Activated T-cell treated with anti-CD3 and anti-CD28 coated beads, Interleukin-2, amount 50 U/mL, for 72 hours (primary cell): ENCODE measurements at places on chromosomes 4 and X.

DNA sequence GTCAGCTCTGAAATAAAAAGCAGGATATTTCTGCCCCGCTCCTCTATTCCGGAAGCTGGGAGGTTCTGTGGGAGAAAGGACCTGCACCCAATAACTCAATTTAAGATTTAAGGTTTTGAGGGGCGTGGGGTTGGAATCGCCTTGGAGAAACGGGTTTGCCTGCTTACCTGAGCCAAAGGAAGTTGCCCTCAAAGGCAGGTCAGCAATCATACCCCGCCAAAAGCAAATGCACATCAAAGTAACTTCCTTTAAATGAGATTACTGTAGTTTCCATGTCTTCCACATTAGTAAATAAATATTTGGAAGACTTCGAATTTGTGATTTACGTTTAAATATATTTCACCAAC lies 978 bp upstream of the HS3ST1 start:
- DNase-seq, result no peak
- no peaks in the 10 kb centered on the region for H3K36me3 ChIP-seq
- H3K27me3 ChIP-seq, result peaks cover 40% of the 10 kb centered on the region
- H3K27ac ChIP-seq, result no peak overlapping the region
- peak overlapping the region; percentile 81 for H3K4me3 ChIP-seq
- H3K4me1 ChIP-seq, result peaks cover 16% of the 10 kb centered on the region

DNA sequence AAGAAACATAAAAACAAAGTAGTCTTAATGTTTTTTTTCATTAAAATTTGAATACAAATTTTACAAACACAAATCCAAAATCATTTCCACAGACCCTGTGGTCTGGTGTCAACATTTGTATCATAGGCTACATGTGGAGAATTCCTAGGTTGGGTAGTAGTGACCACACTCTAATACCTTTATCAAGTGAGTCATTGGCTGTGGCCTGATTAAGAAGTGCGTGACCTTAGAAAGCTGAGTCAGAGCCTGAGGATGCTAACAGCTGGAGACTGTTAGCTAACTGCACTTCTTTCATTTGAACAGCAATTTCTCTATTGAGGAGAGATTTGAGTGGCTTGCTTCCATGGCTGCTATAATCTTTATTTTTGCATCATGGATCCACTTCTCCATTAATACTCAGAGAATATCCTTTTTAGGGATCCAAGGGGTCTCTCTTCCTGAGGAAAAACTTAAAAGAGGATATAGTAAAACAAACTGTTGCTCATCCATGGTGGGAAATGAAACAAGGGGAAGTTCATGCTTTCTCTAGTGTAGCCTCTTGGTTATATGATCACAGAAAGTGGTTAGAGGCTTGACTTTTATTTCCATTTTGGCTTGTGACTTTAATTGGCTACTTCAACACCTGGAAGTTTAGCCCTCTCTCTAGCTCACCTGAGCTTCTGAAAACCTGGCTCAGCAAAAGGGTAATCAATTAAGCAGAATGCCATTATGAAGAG lies 335.8 kb downstream of the PABPC4L start:
- DNase-seq, result no peak
- no peak overlapping the region for H3K4me3 ChIP-seq
- no peaks in the 10 kb centered on the region for H3K36me3 ChIP-seq
- no peaks in the 10 kb centered on the region for H3K4me1 ChIP-seq

DNA sequence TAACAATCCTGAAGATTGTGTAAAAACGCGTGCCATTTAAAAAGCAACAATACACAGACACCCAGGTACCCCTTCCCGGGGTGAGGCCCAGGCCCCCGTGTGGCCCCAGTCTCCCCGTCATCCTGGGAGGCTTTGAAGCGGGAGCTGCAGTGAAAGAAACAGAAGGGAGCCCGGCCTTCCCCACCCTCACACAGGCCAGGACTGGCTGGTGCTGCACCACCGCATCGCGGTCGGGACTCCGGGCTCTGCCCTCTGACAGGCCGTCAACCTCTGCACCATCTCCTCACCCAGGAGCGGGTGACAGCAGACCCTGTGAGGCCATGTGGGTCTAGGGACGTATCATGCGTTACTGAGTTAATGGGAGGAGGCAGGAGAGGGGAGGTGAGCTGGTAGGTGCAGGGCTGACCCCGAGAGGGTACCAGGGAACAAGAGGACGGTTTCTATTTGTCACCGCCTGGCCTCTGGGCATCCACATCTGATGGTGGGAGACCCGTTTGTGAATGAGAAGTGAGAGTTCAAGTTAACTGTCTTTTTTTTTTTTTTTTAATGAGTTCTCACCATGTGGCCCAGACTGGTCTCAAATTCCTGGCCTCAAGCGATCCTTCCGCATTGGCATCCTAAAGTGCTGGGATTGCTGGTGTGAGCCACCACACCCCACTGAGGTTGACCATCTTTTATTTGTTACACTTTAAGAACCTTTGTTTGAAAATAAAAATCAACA lies 27.3 kb downstream of the PIGG start:
- H3K4me3 ChIP-seq, result no peak overlapping the region
- DNase-seq, result no peak
- H3K36me3 ChIP-seq, result peaks cover 37% of the 10 kb centered on the region
- no peaks in the 10 kb centered on the region for H3K27me3 ChIP-seq
- no peaks in the 10 kb centered on the region for H3K4me1 ChIP-seq
- H3K27ac ChIP-seq, result no peak overlapping the region

DNA sequence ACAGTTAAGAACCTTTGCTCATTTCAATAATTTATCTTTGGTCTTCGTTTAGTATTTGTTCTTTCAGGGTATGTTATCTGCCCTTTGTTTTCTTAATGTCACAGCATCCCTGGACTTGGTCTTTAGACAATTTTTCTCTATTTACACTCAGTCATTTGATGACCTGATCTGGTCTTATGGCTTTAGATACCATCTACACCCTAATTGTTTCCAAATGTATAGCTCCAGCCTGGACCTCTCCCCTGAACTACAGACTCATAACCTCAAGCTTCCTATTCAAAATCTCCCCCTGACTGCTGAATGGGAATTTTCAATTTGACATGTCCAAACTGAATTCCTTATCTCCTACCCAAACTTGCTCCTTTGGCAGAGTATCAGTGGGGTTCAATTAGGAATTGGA lies 3.7 kb upstream of the SUPT20HL2 start:
- H3K27ac ChIP-seq, result no peak overlapping the region
- H3K4me3 ChIP-seq, result no peak overlapping the region
- no peaks in the 10 kb centered on the region for H3K36me3 ChIP-seq
- no peak for DNase-seq
- H3K27me3 ChIP-seq, result peaks cover 39% of the 10 kb centered on the region

DNA sequence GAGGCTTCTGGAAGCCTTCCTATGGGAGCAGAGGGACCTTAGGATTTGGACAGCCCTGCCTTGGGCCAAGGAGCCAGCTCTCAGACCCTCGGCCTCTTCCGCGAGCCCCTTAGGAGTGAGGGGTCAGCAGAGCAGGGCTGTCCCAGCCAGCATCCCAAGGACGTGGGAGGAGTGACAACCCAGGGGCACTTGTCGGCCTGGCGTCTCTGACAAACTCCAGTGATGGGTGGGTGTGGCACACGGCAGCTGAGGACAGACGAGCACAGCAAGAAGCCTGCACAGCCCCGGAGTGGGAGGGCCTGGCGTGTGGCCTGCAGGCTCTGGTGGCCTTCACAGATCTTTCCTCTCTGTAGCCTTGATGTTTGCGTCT lies 11.6 kb upstream of the TNIP2 start:
- no peak overlapping the region for H3K4me3 ChIP-seq
- no peaks in the 10 kb centered on the region for H3K27me3 ChIP-seq
- peaks cover 11% of the 10 kb centered on the region for H3K4me1 ChIP-seq
- H3K36me3 ChIP-seq, result peaks cover 9% of the 10 kb centered on the region
- H3K27ac ChIP-seq, result no peak overlapping the region

- peaks cover 40% of the 10 kb centered on the region for H3K27me3 ChIP-seq
- H3K27ac ChIP-seq, result no peak overlapping the region
- no peaks in the 10 kb centered on the region for H3K36me3 ChIP-seq
- DNase-seq, result no peak
These were observed 37.6 kb downstream of the SRPX2 start for GRCh38 chrX:100681599-100681998.

GRCh38 chrX:3142259-3143042 lies 101.2 kb downstream of the ARSF start:
- H3K27ac ChIP-seq, result peak overlapping the region; percentile 94
- peaks cover 17% of the 10 kb centered on the region for H3K4me1 ChIP-seq
- H3K4me3 ChIP-seq, result peak overlapping the region; percentile 57
- no peak for DNase-seq

DNA sequence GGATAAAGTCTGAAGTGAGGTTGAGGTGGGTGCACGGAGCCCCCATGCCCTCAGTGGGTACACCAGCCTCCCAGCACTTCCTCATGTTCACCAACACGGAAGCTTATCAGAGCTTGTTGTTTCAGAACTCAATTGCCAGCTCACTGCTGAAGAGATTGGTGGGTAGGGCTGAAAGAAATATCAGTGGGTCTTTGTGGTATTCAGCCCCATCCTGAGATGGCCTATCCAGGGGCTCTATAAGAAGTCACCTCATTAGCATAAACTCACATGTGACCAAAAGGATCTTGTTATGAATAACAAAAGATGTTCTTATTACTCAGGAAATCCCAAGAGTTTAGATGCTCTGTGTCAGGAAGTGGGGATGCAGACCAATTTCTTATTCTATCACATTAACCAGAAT lies 177.3 kb downstream of the ARHGAP10 start:
- peaks cover 4% of the 10 kb centered on the region for H3K36me3 ChIP-seq
- no peaks in the 10 kb centered on the region for H3K27me3 ChIP-seq
- H3K4me1 ChIP-seq, result no peaks in the 10 kb centered on the region
- H3K27ac ChIP-seq, result no peak overlapping the region
- no peak overlapping the region for H3K4me3 ChIP-seq
- no peak for DNase-seq
